ENCODE measurements at places on chromosomes 4 and X.

DNA sequence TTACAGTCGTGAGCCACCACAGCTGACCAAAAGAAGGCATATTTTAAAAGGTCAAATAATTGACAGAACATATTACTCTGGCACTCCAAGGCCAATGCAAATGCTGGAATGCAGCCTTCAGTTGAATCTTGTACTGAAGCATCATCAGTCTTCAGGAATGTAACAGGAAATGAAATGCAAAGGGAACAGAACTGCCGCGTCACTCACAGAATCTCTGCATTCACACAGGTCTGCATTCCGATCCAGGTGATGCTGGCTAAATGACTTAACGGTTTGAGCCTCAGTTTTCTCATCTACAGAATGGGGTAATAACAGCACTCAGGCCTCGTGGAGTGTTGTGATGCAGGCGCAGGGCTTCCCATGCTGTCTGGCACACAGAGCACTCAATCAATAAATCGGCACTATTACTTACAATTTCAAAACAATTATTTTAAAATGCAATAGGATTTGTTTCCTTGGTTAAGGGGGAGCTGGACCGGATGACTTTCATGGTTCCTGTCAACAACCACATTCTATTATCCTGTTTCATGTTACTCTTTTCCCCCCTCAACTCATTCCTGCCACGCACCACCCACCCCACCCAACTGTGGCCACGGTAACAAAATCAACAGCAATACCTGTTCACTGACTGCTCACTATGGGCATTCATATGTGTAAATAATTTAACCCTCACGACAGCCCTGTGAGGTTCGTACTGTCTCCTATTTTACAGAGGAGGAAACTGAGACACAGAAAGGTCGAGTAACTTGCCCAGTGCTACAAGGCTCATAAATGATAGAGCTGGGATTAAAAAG is 32.4 kb downstream of the IGFBP7 start:
- DNase-seq: no peak

DNA sequence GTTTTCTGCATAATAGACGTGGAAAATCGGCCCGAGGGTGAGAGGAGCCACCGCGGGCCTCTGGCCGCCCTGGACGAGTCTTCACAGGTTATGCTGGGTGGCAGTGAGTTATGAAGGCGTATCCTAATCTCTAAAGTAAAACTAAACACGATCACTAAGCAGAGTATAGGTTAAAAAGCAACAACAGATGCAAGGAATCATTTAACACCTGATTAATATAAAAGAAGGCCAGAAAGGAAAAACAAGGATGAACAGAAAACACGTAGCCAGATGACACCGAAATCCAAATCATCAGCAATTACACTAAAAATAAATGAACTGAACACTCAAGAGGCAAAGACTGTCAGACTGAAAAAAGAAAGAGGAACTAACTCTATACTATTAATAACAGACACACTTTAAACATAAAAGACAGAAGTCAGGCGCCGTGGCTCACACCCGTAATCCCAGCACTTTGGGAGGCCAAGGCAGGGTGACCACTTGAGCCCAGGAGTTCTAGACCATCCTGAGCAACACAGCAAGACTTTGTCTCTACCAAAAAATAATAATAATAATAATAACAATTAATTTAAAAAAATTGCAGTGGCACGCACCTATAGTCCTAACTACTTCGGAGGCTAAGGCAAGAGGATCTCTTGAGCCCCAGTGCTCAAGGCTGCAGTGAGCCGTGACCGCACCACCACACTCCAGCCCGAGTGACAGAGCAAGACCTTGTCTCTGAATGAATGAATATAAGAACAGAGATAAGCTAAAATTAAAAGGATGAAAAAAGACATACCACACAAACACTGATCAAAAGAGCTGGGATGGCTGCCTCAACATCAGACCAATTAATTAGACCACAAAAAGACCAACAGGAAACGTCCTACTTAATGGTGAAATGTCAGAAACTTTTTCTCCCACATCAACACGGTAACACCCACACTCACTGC is 30.0 kb downstream of the CTBP1 start:
- DNase-seq: no peak

DNA sequence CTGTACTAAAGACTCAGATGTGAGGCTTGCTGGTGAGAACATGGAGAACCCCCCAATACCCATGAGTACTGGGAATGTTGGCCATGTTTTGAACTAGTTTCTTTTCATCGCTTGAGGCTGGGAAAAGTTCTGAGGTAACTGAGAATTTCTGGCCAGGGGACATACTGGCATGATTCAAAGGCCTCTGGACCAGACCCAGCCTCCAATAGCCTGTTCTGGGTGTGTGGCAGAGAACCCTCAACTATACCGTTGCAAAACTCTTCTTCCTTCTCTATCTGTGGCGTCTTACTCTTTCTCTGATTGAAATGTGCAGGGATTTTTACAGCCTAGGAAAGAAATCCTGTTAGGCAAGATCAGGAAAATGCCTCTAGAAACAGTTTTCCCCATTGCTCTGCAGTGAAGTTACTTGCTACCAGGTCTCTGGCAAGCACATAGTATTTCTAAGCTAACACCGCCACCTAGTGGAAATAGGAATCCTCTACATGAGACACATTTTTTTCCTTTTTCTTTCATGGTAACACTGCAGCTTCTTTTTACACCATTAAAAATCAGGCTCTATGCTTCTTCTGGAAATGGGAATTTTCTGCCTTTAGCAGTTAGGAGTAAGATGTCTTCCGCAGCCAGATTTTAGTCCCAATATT is 170.7 kb upstream of the ZCCHC13 start:
- DNase-seq: peak; percentile 72

GRCh38 chrX:13091111-13091765 is 46.8 kb upstream of the FAM9C start:
- DNase-seq: peak; percentile 84

DNA sequence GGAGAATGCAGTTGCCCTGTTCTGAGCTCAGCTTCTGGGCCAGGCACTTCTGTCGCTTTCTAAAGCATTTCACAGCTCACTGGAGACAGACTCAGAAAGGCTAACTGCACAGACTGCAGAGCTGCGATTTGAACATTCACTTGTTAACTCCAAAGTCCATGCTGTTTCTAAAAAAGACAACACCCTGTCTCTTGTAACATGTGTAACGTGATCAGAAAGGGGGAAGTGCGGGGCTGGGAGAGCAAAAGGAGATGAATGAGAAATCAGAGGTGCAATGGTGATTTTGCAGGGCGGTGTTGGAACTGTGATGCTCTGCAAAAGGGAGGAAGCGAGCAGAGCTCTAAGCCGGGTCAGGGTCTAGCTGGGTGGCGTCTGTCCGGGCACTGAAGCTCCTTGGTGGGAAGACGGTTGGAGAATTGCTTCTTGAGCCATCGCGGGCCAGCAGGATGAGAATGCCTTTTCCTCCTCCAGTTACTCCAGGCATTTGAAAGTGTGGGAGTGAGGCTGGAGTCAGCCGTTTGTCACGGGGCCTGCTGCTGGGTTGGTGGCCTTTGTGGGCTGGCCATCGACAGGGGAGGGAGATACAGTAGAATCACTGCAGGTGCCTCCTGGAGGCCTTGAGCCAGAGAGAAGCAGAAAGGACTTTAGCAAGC is 20.3 kb downstream of the TBC1D14 start:
- DNase-seq: no peak

DNA sequence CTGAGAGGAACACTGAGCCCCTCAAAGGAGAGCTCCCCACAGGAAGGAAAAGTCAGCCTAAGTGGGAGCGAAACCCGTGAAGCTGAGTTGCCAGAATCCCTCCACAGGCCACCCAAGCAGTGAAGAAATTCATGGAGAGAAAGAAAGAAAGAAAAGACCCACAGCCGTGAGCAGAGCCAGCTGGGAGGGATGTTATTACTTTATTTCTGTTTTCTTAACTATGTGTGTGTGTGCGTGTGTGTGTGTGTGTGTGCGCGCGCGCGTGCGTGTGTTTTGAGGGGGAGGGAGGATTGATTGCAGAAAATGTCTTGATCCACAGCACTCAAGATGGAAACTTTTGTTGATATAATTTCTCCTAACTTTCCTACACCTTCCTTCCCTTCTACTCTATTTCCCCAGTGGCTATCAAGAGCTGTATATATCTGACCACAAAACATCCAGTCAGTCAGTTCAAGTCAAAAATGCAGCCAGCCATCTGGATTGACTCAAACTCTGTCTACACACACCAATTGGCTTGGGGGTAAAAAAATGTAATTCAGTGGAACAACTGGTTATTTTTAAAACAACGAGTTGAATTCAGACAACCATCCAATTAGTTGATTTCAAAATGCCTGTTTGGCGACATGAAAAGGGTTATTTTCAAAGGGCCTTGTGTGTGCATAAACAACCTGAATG is 13.8 kb upstream of the GPC3 start:
- DNase-seq: no peak

GRCh38 chrX:11266573-11267003 is 26.6 kb upstream of the AMELX start:
- DNase-seq: no peak

GRCh38 chr4:36310793-36311192 is 29.4 kb downstream of the DTHD1 start:
- DNase-seq: peak; percentile 49

DNA sequence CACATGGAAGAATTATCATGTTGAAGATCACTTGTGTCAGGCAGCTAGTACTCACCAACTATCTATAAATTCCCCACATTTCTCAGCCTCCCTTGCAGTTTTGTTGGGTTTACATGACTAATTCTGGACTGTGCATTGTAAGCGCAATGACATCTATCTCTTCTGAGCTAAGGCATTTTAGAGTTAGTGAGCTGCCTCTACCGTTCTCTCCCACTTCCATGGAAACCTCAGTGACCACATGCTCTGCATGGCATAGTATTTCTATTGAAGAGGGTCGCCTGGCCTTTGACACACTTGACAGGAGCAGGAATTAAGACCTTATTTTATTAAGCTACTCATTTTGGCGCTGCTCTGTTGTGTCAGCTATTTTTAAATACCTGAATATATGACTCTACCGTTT is 67.5 kb upstream of the NPY2R start:
- no peak for DNase-seq

GRCh38 chrX:47644557-47645091 is 5.7 kb downstream of the ELK1 start:
- DNase-seq: peak; percentile 30

DNA sequence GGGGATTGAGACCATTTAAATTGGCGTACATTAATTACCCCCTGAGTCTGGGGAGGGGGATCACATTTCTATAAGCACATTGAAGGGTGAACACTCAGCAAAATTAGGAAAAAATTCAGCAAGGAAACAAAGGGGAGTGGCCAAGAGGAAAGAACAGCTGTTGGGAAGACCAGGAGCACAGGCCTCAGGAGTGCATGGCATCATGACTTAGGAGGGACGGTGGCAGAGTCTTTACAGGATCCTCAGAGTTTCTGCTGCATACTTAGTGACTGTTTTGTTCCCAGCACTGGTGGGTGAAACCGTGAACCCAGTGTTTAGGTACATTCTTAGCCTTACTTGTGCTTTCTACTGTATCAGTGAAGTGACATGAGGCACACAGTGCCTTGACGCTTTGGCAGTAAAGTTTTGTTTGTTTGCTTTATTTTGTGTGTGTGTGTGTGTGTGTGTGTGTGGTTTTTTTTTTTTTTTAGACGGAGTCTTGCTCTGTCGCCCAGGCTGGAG is 121.3 kb downstream of the CBR4 start:
- DNase-seq: no peak

- no peak for DNase-seq
Measured at GRCh38 chr4:41787931-41788330, 39.4 kb upstream of the PHOX2B start.

DNA sequence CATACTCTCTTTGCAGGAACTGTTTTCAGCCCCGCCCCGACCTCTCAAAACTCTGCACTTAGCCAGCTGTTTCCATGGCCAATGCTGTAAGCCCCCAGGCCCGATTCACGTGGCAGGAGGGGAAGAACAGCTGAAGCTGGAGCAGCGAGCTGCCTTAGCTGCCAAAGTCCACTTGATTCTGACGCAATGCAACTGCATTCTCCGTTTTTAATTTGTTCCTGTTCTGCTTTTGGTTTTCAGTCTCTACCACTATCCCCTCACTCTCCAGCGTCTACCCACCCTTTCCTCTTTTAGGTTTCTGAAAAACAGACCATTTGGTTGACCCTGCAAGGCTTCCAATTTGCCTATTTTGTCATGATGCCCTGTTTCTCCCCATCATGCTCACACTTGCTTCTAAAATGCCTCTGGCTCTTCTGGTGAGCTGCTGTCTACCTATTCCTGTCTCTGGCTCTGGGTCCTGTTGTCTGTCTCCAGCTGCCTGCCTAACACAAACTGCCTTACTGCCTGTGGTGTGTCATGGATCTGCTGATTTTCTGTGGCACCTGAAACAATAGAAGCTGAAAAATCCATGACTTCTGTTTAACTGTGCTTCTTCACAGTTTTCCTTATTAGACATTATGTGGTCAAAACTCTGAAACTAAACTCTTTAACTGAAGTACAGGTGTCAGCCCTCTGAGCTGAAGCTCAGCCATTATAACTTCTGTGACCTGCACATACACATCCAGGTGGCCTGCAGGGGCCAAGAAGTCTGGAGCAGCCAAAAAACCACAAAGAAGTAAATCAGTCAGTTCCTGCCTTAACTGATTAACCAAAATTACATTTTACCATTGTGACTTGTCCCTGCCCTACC is 160.5 kb upstream of the AGTR2 start:
- DNase-seq: no peak

- DNase-seq: no peak
Measured at GRCh38 chr4:20889901-20890300, 189.6 kb downstream of the PACRGL start.

DNA sequence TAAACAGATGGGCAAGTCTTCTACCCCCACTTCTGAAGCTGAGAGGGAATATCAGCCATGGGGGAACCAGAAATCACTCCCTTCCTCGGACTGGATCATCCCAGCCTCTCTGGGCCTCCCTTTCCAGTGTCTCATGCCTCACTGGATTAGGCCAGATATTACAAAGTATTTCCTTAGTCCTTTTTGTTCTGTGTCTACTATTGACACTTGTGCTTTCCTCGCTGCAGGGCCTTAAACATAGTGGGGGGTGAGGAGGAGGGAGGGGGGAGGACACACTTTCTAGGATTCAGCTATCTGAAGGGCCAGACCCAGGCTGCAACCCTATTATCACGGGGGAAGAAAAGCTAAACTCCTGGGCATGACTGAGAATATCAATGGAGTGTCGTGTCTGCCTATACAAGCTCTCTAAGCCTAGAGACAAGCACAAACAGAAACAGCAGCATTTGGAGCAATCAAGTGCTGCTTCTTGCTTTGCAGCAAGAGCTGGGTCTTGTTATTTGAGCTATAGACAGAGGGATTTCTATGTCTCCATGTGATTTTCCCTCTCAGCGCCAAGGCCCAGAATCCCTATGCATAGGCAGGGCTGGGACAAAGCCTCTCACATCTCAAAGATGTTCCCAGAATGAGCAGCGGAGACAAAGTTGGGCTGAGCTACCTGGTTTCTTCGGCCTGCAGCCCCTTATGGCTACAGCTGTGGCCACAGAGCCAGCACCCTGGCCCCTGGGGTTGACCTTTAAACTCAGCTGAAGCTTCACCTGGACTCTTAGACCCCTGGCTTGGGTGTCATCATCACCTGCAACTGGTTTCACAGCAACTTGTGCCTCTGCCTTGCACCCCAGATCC is 20.2 kb downstream of the PJA1 start:
- DNase-seq: no peak
